ENCODE measurements at places on chromosomes 16 and 17.

GRCh38 chr17:17518014-17518413 lies 21.8 kb upstream of the RASD1 start:
- DNase-seq, result no peak

GRCh38 chr17:75400326-75400939 lies 5.0 kb downstream of the GRB2 start:
- DNase-seq, result no peak

DNA sequence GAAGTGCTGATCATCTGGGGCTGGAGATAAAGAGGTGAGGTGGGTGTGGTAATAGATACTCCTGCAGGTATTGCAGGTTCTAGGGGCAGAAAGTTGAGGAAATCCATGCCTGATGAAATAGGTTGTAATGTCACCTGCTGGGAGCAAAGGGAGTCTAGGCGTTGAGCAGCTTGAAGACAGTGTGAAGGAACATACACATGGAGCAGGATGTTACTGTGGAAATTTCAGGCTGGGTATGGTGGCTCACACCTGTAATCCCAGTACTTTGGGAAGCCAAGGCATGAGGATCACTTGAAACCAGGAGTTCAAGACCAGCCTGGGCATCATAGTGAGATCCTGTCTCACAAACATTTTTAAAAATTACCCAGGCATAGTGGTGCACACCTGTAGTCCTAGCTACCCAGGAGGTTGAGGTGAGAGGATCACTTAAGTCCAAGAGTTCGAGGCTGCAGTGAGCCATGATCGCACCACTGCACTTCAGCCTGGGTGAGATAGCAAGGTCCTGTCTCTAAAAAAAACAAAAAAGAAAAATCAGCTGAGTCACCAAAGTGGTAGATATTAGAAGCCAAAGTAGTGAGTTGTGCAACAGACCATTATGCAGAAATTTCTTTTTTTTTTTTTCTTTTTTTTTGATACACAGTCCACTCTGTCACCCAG lies 9.1 kb upstream of the CRYBA1 start:
- no peak for DNase-seq

- peak; percentile 92 for DNase-seq
These were observed 23.6 kb upstream of the KRT17 start for GRCh38 chr17:41647940-41648410.

- DNase-seq, result no peak
These were observed 7.6 kb upstream of the EVPL start for GRCh38 chr17:76034428-76035350.

DNA sequence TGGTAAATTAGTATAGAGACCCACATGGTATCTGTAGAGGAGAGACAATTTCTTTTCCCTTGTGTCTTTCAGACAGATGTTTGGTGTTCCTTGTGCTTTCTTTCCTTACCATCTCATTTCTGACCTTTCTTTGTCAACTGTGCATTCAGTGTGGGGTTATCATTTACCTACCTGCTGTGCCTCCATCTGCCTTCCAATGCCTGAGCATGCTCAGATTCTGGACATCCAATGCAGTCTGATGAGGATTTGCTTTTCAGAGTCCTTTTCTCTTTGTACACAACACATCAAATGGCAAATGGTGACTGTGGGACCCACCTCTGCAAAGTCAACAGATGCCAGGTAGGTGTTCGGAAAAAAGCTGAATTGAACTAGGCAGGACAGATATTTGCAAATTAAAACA lies 364.8 kb downstream of the CA10 start:
- no peak for DNase-seq

DNA sequence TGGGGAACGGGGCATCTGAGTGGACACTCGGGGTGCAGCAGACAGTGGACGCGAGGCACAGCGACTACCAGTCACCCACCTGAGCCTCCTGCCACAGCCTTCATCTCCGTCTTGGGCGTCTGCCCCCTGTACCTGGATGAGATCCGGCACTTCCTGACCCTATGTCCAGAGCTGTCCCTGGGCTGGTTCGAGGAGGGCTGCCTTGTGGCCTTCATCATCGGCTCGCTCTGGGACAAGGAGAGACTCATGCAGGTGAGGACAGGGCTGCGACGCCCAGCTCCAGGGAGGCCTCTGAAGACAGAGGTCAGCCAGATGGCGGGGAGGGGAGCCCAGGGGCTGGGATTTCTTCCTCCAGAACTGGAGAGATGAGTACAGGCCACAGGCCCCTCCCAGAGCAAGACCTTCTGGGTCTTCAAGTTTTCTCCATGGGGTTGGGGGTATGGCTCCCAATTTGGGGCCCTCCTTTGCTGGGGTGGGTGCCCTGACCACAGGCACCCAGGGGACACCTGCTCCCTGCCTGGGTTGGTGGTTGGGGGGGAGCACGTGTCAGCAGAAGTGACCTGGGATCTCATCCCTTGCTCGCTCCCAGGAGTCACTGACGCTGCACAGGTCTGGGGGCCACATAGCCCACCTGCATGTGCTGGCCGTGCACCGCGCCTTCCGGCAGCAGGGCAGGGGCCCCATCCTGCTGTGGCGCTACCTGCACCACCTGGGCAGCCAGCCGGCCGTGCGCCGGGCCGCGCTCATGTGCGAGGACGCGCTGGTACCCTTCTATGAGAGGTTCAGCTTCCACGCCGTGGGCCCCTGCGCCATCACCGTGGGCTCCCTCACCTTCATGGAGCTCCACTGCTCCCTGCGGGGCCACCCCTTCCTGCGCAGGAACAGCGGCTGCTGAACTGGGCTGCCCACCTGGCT lies 1.9 kb downstream of the AANAT start:
- DNase-seq, result no peak

GRCh38 chr17:62653002-62653825 lies 25.7 kb downstream of the MRC2 start:
- DNase-seq, result peak; percentile 92

GRCh38 chr17:21066394-21066793 lies 23.6 kb upstream of the USP22 start:
- DNase-seq, result no peak

DNA sequence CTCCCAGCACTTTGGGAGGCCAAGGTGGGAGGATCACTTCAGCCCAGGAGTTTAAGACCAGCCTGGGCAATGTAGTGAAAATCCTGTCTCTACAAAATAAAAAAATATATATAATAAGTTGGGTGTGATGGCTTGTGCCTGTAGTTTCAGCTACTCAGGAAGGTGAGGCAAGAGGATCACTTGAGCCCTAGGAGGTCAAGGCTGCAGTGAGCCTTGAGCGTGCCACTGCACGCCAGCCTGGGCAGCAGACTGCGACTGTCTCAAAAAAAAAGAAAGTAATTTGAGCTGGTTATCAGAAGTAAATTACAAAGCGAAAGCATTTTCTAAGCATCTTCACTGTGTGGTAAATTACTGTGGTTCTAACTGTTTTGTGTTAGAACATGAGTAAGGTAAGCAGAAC lies 66.2 kb downstream of the NQO1 start:
- DNase-seq, result no peak

DNA sequence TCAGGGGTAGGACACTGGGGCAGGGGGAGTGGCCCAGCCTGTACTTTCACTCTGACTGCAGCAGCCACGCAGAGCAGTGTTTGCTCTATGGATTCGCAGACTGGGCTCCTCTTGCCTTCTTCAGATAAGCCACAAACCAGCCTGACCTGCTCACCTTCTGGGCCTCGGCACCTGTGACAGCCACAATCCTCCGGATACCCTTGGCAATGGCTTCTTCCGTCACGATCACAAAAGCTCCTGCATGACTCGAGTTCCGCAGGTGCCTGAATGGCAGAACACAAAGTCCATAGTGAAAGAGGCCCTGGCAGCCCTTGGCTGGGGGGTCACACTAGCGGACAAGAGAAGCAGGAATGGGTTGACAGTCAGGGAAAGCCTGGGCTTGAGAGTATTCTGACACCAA lies 3.8 kb upstream of the EXOSC6 start:
- DNase-seq, result no peak

DNA sequence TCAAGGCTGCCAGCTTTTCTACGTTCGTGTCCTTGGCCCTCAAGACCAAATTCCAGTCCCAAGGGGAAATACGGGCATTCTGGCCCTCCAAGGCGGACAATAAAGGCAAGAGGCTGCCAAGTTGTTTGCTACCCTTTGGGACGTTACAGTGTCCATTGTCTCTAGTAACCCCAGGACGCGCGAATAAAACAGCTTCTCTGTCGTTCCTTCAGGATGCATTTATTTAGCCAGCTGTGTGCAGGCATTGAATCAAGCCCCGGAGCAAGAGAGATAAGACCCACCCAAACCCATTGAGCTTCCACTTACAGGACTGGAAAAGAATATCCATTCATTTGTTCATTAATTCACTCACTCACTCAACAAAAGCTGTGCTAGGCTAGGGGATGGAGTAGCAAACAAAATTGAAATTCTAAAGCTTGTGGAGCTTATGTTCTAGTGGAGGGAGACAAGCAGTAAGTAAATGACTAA lies 656 bp downstream of the MRPL58 start:
- DNase-seq, result no peak

DNA sequence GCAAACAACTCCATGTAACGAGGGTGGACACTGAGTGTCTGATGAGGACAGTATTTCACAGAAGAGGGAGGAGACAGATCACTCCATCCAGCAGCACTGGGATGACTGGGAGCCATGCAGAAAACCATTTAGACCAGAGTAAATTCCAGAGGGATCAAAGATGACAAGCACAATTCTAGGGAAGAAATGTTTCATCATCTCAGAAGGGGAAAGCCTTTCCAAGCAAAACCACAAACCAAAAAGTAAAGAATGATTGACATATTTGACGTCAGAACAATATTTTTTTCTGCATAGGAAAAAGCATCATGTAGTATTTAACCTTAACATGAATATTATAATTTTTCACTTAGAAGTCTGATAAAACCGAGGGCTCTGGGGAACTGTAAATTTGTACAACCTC lies 4.8 kb downstream of the DNASE1 start:
- no peak for DNase-seq

DNA sequence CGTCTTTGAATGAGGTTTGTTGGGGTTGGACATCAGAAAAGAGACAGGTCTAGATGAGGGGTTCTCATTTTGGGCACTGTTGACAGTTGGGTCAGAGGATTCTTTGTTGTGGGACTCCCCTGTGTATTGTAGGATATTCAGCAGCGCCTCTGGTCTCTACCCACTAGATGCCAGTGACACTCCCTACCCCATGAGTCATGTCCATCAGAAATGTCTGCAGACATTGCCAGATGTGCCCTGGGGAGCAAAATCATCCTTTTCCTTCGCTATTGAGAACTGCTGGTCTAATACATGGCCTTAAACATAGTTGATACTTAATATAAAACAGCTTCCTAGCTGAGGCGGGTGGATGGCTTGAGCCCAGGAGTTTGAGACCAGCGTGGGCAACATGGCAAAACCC lies 3.1 kb downstream of the ABAT start:
- no peak for DNase-seq

DNA sequence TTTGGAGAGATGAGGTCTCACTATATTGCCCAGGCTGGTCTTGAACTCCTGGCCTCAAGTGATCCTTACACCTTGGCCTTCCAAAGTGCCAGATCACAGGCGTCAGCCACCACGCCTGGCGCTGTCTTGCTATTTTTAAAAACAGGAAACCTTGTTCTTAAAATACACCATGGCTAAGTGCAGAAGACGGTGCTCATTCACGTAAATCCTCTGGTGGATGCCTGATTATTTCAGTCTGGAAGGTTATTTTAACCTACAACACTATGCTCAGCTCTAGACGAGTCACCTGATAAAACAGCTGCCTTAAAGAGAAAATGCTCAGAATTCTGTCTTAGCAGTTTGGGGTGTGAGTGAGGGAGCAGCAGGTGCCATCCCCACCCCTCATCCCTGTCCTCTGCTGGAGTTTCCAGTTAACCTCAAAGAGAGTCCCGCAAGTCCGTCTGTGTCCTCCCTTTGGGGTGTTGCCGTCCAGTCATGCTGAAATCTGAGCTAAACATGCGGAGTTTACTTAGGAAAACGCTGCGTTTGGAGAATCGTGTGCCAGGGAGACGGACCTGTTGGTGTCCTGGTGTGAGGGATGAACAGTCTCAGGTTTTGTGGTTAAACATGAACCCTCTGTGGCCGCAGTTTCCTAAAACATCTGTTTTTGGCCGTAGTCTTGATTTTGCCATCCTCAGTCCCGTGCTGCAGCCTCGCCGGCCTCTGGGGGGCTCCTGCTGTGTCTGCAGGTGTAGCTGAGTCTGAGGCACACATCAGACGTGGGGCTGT lies 17.1 kb downstream of the SPG7 start:
- DNase-seq, result no peak

Data from stimulated activated CD4-positive, alpha-beta T cell treated with anti-CD3 and anti-CD28 coated beads, Interleukin-4, amount 100 ng/mL, for 1 hour (primary cell).